PC-9 (cell line): ENCODE measurements at places on chromosomes 12 and 14. TPM values are rescaled to one million over a fixed set of nuclear protein-coding genes. Genes with fewer than 3 reads are reported as not detected.

GRCh38 chr12:92340441-92341064 is 194.9 kb upstream of the BTG1 start:
- no peak for DNase-seq

Gene HSPA2
- 11.0 and 14.3 TPM in 2 replicates for total RNA-seq

- DNase-seq, result no peak
Observed at GRCh38 chr14:63322472-63322871, 3.7 kb upstream of the GPHB5 start.

Gene KDM5A
- total RNA-seq, result 61.0 and 68.0 TPM in 2 replicates

DNA sequence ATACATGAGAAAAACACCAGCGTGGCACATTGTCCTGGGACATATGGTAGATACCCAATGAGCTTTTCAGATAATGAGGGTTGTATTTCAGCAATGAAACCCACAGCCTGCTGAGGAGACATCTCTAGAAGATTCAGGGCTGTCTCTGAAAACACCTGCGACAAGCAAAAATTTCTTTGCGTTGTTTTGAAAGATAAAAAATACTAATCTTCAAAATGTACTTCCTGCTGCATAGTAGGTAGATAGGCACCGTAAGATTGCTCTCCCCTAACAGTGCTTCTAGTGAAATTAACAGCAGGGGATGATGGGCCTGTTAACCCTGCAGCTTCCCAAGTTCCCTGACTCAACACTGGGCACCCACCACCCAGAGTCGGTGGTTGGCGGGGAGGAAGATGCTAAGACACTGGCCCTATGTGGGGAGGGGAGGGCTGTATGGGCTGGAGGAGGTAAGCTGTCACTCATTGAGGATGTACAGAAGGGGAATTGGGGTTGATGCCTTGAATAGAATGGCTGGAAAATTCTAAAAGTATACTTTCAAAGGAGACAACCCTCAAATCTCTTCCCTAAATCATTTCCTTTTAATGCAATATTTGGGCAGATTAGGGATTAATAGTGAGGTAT is 20.0 kb downstream of the ZFP36L1 start:
- no peak for DNase-seq

DNA sequence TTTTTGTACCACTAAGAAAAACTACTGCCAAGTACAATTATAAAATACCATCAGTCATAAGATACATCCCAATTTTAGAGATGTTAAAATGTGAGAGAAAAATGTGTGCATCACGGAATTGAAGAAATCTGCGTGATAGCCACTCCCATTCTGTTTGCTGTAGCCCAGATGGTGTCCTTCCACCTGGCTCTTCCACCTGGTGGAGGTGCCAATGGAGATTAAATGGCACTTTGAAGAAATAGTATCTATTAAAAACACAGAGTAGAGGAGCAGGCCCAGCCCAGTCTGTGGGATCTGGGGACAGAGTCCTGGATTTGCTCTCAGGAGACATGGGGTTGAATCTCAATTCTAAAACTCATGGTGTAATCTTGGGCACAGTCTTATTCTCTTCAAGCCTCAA is 35.5 kb downstream of the TSPAN11 start:
- DNase-seq, result no peak

GRCh38 chr12:107179871-107180270 is 86.5 kb upstream of the CRY1 start:
- DNase-seq, result no peak

DNA sequence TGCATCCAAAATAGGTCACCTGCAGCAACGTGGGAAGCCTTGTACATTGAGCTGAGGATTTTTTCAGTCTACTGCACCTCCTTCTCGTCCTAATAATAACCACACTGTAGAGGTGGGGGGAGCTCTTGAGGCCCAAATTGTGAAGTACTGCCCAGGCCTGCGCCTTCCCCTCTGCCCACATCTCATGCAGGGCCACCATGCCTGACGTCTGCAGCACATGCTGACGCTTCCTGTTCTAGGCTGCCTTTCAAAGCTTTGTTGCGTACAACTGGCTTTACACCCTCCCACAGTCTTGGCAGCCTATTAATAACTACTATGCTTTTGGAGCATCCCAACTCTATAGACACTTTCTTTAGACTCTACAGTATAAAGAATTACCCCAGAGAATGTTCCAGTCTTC is 26.5 kb upstream of the TTC7B start:
- DNase-seq, result no peak

- no peak for DNase-seq
Observed at GRCh38 chr14:62654641-62655040, 390.6 kb downstream of the KCNH5 start.

GRCh38 chr14:51643140-51643539 is 8.6 kb upstream of the FRMD6 start:
- no peak for DNase-seq

- no peak for DNase-seq
Observed at GRCh38 chr14:69719501-69719951, 47.4 kb upstream of the SRSF5 start.
